ENCODE measurements at places on chromosomes 6 and 20.

GRCh38 chr20:44392088-44392775, 36.7 kb downstream of the HNF4A start:
- no peak for DNase-seq

GRCh38 chr6:34248198-34248726, 544 bp downstream of the SMIM29 start:
- no peak for DNase-seq

DNA sequence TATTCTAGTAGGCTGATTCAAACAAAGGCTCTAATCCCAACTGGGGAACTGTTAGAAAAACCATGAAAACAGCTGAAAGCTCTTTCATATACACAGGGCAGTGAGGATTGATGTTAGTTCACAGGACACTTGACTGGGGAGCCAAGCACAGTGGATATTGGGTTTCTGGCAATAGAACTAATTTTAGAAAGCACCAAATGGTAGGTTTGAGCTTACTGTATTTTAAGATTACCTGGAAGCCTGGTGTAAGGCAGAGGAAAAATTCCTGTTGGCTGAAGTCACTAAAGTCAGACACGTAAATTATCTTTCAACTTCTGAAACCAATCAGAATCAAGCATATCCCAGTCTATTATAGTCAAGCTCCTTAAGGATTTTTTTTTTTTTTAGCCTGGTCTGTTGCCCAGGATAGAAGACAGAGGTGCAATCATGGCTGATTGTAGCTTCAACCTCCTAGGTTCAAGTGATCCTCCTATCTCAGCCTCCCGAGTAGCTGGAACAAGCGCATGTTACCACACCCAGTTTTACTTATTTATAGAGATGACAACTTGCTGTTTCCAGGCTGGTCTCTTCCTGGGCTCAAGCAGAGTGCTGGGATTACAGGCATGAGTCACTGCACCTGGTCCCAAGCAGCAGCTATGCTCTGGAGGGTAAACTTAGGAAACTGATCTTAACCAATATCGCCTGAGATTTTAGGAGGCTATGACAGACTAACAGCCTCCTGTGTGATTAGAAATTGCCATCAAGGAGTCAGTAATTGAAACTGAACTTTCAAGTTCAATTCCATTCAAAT, 32.5 kb upstream of the SYNCRIP start:
- peak; percentile 63 for DNase-seq

GRCh38 chr6:111417946-111418345, 65.1 kb downstream of the REV3L start:
- DNase-seq: no peak

DNA sequence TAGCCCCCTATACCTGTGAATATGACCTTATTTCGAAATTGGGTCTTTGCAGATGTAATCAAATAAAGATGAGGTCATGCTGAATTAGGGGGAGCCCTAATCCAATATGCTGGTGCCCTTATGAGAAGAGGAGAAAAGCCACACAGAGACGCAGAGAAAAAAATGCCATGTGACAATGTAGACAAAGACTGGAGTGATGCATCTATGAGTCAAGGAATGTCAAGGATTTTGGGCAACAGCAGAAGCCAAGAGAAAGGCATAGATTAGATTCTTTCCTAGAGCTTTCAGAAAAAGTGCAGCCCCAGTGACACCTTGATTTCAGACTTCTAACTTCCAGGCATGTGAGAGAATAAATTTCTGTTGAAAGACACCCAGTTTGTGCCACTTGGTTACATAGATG, 47.4 kb upstream of the HS3ST5 start:
- DNase-seq: no peak

GRCh38 chr6:150119173-150119572, 23.7 kb upstream of the PPP1R14C start:
- no peak for DNase-seq

- no peak for DNase-seq
Measured at GRCh38 chr6:5173810-5174209, 86.9 kb downstream of the LYRM4 start.

GRCh38 chr6:24900917-24901697, 34.7 kb downstream of the RIPOR2 start:
- no peak for DNase-seq

- no peak for DNase-seq
Measured at GRCh38 chr6:11036977-11037430, 7.1 kb downstream of the ELOVL2 start.

- no peak for DNase-seq
Measured at GRCh38 chr6:129104131-129104530, 221.2 kb downstream of the LAMA2 start.

DNA sequence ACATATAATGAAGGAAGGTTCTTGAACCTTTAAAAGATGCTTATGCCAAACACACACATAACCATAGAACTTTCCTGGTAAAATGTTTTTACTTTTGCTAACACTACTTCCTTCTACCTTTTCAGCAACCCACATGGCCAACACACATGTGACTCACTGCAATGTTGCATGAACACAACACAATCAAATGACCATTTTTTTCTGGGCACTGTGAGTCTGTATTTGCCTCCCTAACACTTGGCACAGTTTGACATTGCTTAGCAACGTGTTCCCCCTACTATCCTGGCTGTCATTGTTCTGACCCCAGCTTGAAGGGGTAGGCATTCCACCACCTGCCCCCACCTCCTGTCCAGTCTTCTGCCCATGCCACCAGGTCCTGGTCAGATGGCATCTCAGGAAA, 204.8 kb upstream of the PRND start:
- DNase-seq: no peak

- DNase-seq: no peak
Measured at GRCh38 chr6:2861060-2861821, 19.6 kb upstream of the SERPINB1 start.

- DNase-seq: peak; percentile 60
Measured at GRCh38 chr6:291697-292505, at the start of gene DUSP22. DUSP22 (plus strand) TSS chr6:292487; CDS start chr6:292540, 53 bp downstream.

DNA sequence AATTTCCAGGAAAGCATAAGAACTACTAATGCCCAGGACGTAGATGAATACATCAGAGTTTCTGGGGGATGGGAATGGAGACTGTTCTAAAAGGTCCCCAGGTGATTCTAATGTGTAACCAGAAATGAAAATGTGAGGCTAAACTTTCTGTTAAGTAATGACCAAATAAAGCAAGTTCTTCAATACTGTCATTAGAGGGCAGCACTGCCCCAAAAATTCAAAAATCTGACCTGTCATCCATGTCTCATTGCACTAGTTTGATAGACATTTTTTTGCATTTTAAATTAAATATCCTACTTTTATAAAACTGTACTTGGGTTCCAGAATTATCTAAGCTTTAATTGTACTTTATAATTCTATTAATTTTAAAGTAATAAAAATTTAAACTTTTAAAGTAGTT, 94.9 kb downstream of the RFX6 start:
- DNase-seq: peak; percentile 25

Data from RCC 7860 (cell line).